ENCODE measurements at places on chromosomes 4 and X. TPM values are rescaled to one million over a fixed set of nuclear protein-coding genes. Genes with fewer than 3 reads are reported as not detected.
A peak's percentile ranks its signal among the peaks of the same experiment; 100 is the strongest.

The TMPRSS11E gene
- not detected for total RNA-seq

- no peak for DNase-seq
- no peaks in the 10 kb centered on the region for H3K4me1 ChIP-seq
- H3K27ac ChIP-seq = no peak overlapping the region
- H3K36me3 ChIP-seq = no peaks in the 10 kb centered on the region
These were observed 7.7 kb downstream of the COL4A5 start for GRCh38 chrX:108447303-108447702.

The CYP4V2 gene
- total RNA-seq = 83.8 TPM

The MAGEA2B gene
- not detected for total RNA-seq

The FHDC1 gene
- total RNA-seq = 40.4 TPM

GRCh38 chr4:187598196-187598595 lies 397.4 kb upstream of the ZFP42 start:
- H3K27me3 ChIP-seq = no peaks in the 10 kb centered on the region
- no peaks in the 10 kb centered on the region for H3K4me1 ChIP-seq
- H3K4me3 ChIP-seq = no peak overlapping the region
- no peaks in the 10 kb centered on the region for H3K36me3 ChIP-seq
- no peak overlapping the region for H3K27ac ChIP-seq
- no peak for DNase-seq

DNA sequence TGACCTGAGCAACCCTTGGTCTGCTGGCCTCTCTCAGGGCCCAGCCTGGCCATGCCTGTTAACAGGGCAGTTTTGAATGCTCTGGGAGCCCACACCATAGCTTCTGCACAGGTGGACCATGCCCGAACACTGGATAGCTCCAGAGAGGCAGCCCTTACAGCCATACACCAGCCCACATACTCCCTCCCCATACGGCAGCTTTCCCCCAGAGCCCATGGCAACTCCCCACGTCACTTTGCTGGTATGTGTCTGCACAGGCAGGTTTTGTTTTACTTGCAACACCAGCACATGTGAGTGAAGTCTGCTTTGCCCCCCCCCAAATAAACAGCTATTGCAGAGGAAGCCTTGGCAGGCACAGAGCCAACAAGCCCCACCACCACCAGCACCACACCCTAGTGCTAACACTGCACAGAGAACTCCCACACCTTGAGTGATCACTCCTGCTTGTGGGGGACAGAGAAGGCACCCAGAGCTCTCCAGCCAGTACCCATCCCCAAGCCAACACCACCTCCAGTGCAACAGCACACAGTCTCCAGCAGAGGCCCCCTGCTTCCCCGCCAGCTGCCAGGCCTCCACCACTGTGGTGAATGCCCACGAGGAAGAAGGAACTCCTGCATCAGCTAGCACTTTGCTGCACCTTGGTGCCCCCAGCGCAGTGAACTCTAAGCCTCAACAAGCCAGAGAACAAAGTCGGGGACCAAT lies 87.3 kb downstream of the STPG2 start:
- no peak overlapping the region for H3K4me3 ChIP-seq
- H3K27me3 ChIP-seq = no peaks in the 10 kb centered on the region
- DNase-seq = no peak

- DNase-seq = no peak
- no peaks in the 10 kb centered on the region for H3K36me3 ChIP-seq
- H3K27ac ChIP-seq = no peak overlapping the region
These were observed 37.2 kb downstream of the PCDH7 start for GRCh38 chr4:30757357-30757756.

The CXCL3 gene
- total RNA-seq = 5.2 TPM

The DIPK2B gene
- 6.0 TPM for total RNA-seq

The CYLC1 gene
- not detected for total RNA-seq

DNA sequence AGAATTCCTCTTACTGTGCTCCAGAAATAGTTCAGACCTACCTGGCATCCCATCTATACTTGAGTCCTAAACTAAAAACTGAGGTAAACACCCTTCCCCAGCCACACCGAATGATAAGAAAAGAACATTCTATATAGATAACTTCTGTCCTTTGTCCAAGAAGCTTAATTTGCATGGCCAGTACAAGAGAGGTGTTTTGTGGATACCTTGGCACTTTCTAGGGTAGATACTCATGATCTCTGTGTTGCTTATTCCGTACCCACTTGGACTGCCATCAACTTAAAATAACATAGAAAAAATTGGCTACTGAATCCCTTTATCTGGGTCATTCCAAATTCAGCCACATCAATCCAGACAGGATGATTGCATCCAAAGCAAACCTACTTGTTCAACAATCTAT lies 1050.4 kb downstream of the STIM2 start:
- H3K27me3 ChIP-seq = no peaks in the 10 kb centered on the region
- no peak overlapping the region for H3K27ac ChIP-seq
- no peak for DNase-seq
- H3K4me1 ChIP-seq = no peaks in the 10 kb centered on the region

DNA sequence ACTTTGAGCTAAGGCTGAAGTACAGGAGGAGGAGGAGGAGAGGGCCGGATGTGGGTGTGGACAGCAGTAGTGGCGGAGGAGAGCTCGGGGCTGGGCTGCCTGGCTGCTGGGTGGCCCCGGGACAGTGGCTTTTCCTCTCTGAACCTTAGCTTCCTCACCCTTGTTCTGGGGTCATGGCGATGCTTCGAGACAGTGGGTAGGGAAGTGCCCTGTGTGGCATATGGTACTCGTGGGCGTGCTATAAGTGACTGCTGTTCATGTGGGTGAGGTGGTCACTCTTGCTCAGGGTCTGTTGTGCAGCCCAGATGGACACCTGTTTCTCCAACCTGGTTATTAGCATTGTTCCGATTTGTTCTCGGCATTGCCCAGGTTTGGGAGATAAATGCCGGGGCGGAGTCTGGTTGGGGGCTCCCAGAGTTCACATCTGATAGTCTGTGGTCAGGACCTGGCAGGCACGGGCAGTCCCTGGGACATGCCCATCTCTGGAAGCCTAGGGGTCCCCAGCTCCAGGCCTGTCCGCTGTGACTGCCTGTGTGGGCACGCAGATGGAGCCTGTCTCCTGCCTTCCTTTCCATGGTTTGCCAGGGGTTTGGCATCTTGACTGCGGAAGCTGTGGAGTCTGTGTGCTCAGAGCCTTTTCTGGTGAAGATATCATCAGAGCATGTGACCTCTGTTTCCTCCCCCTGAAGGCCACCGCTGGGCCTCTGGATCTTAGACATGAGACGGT lies 4.9 kb upstream of the CPZ start:
- H3K4me1 ChIP-seq = no peaks in the 10 kb centered on the region
- no peak for DNase-seq
- H3K36me3 ChIP-seq = no peaks in the 10 kb centered on the region
- no peak overlapping the region for H3K27ac ChIP-seq

The WWC2 gene
- 6.6 TPM for total RNA-seq

DNA sequence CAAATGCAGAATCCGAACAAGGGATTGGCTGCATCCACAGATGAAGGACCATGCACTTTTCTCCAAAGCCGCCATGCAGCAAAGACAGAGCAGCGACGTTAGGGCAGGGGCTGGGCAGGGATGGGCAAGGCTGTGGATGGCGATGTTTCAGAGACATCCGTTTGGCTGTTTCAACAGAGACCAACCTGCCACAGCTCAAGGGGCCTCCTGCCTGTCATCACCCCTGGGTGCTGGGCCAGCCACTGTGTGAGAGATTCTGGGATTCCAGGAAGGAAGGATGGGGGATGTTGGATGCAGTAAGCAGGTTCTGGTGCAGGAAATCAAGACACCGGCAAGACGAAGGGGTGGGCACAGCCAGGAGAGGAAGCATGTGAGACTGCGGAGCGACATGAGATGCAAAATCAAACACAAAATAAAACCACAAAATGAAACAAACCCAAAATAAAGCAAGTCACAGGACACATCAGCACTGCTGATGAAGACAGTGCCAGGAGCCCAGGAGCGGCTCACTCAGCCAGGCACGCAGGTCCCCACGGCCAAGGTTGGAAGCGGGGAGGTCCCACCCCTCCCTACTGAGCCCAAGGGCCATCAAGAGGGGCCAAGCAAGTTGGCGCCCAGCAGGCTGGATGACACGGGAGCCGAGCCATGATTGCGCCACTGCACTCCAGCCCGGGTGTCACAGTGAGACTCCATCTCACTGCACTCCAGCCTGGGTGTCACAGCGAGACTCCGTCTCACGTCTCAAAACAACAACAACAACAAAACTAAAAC lies 68.1 kb downstream of the FAM53A start:
- H3K27ac ChIP-seq = no peak overlapping the region
- no peaks in the 10 kb centered on the region for H3K27me3 ChIP-seq
- H3K4me1 ChIP-seq = no peaks in the 10 kb centered on the region
- no peaks in the 10 kb centered on the region for H3K36me3 ChIP-seq
- H3K4me3 ChIP-seq = no peak overlapping the region

The DCLK2 gene
- 11.6 TPM for total RNA-seq

- H3K4me3 ChIP-seq = no peak overlapping the region
- no peaks in the 10 kb centered on the region for H3K36me3 ChIP-seq
- H3K4me1 ChIP-seq = no peaks in the 10 kb centered on the region
These were observed 80.0 kb downstream of the CLDN34 start for GRCh38 chrX:10047133-10047532.

GRCh38 chr4:26930964-26931363 lies 70.3 kb downstream of the STIM2 start:
- no peak overlapping the region for H3K4me3 ChIP-seq
- H3K27ac ChIP-seq = no peak overlapping the region
- H3K36me3 ChIP-seq = no peaks in the 10 kb centered on the region
- DNase-seq = no peak
- no peaks in the 10 kb centered on the region for H3K27me3 ChIP-seq

The NSUN7 gene
- total RNA-seq = 23.7 TPM

DNA sequence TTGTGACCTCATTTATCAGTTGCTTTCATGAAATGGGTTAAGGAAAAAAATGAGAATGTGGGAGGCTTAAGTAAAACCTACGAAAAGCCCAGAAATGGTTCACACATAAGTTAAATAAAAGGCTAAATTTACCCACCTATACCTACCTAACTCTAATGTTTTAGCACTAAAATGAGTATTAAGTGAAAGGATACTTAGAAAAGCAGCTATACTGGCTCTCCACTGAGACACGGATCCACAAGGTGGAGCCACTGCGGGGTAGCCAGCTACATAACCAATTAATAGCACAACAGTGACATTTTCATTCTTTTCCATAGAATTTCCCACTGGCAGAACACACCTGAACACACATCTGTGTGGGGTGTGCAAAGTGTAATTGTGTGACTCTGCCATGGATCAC lies 101.9 kb downstream of the MAML3 start:
- no peaks in the 10 kb centered on the region for H3K36me3 ChIP-seq
- no peak overlapping the region for H3K27ac ChIP-seq
- no peaks in the 10 kb centered on the region for H3K27me3 ChIP-seq
- peak; percentile 50 for DNase-seq
- H3K4me1 ChIP-seq = peaks cover 17% of the 10 kb centered on the region

DNA sequence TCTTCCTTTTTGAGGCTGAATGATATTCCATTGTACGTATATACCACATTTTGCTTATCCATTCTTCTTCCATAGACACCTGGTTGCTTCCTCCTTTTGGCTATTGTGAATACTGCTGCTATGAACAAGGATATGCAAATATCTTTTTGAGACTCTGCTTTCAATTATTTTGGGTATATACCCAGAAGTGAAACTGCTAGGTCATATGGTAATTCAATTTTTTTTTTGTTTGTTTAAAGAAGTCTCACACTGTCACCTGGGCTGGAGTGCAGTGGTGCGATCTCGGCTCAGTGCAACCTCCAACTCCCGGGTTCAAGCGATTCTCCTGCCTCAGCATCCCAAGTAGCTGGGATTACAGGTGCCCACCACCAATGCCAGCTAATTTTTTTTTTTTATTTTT lies 75.3 kb downstream of the METTL14 start:
- H3K4me3 ChIP-seq = no peak overlapping the region
- H3K4me1 ChIP-seq = peaks cover 19% of the 10 kb centered on the region

DNA sequence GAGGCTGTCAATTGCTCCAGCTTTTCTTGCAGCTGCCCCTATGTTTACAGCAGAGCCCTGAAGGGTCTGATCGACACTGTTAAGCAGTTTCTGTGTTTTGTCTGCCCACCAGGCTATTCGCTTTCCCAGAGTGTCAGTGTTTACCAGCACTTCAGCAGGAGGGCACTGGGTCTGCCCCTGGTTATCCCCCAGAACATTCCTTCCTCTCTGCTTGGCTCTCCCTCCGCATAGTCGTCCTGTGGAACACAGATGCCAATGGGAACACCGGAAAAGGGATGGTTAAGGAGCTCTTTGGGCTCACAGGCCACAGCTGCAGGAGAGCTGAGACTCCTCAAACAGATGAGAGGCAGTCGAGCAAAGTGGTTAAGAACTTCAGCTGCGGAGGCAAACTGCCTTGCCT lies 71.3 kb upstream of the FBXW7 start:
- DNase-seq = no peak
- no peaks in the 10 kb centered on the region for H3K27me3 ChIP-seq
- no peaks in the 10 kb centered on the region for H3K4me1 ChIP-seq
- no peak overlapping the region for H3K4me3 ChIP-seq
- no peaks in the 10 kb centered on the region for H3K36me3 ChIP-seq
- H3K27ac ChIP-seq = no peak overlapping the region

The FRMD7 gene
- total RNA-seq = not detected

DNA sequence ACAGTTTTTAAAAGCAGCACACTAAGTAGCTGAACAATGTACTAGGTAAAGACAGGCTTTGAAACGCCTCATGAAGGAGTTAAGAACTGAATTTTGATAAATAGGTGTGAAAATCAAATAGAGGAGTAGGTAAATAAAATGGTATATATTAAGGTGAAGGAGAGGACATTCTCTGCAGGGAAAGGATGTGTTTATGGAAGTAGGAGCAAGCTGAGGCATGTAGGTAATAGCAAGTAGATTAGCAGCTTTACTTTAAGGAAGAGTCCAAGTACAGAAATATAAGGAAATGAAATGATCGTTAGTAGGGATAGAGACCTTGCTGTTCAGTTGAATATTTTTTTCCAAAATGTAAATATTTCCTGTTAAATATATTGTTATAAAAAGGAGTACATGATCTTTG lies 12.5 kb downstream of the METAP1 start:
- peaks cover 2% of the 10 kb centered on the region for H3K4me1 ChIP-seq
- no peak overlapping the region for H3K4me3 ChIP-seq
- H3K27me3 ChIP-seq = no peaks in the 10 kb centered on the region
- no peak for DNase-seq
- H3K36me3 ChIP-seq = no peaks in the 10 kb centered on the region

- no peak for DNase-seq
- no peaks in the 10 kb centered on the region for H3K27me3 ChIP-seq
- H3K4me3 ChIP-seq = no peak overlapping the region
- H3K27ac ChIP-seq = no peak overlapping the region
These were observed 131.2 kb upstream of the PAK3 start for GRCh38 chrX:110964786-110965185.

The PABPC1L2B gene
- not detected for total RNA-seq

The GPR119 gene
- total RNA-seq = not detected

The MTNR1A gene
- 7.0 TPM for total RNA-seq

The IBSP gene
- total RNA-seq = not detected

The ADGRG2 gene
- total RNA-seq = 0.41 TPM

- H3K27ac ChIP-seq = no peak overlapping the region
- H3K36me3 ChIP-seq = no peaks in the 10 kb centered on the region
- no peak overlapping the region for H3K4me3 ChIP-seq
- H3K27me3 ChIP-seq = no peaks in the 10 kb centered on the region
- no peaks in the 10 kb centered on the region for H3K4me1 ChIP-seq
These were observed 5.9 kb downstream of the LAMP2 start for GRCh38 chrX:120463241-120463640.

GRCh38 chr4:89105726-89106125 lies 5.6 kb upstream of the TIGD2 start:
- no peaks in the 10 kb centered on the region for H3K27me3 ChIP-seq
- H3K4me1 ChIP-seq = peaks cover 3% of the 10 kb centered on the region
- H3K27ac ChIP-seq = no peak overlapping the region
- no peaks in the 10 kb centered on the region for H3K36me3 ChIP-seq
- no peak for DNase-seq

- H3K27ac ChIP-seq = no peak overlapping the region
- H3K27me3 ChIP-seq = no peaks in the 10 kb centered on the region
- H3K4me1 ChIP-seq = no peaks in the 10 kb centered on the region
- H3K4me3 ChIP-seq = no peak overlapping the region
These were observed 1603.0 kb upstream of the TENM3 start for GRCh38 chr4:180640193-180640592.
